Effector memory CD4-positive, alpha-beta T cell (primary cell): ENCODE measurements at places on chromosomes 13 and 19.

- H3K27ac ChIP-seq = no peak overlapping the region
- no peak for DNase-seq
- H3K4me1 ChIP-seq = no peaks in the 10 kb centered on the region
- H3K36me3 ChIP-seq = no peaks in the 10 kb centered on the region
These were observed 780.2 kb upstream of the SLITRK1 start for GRCh38 chr13:84662491-84662890.

DNA sequence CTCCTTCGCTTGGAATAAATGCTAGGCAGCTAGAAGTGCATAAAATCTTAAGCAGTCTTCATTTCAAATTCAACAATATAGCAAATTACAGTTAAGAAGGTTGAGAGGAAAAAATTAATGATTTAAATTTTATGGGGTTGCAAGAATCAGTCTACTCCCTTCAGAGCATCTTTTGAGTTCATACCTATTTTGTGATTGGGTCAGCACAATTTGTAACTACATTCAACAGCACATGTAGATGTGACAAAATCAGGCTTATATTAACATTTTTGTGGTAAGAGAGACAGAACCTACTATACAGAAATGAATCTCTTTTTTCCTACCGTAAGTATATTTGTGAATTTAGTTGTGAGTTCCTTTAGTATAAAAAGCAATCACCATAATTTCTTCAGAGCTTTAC, 520.6 kb upstream of the HTR2A start:
- no peak for DNase-seq
- H3K4me3 ChIP-seq = no peak overlapping the region
- no peaks in the 10 kb centered on the region for H3K4me1 ChIP-seq

GRCh38 chr13:113369881-113370280, 6.0 kb upstream of the GRTP1 start:
- no peak for DNase-seq
- peaks cover 6% of the 10 kb centered on the region for H3K27me3 ChIP-seq
- no peak overlapping the region for H3K4me3 ChIP-seq
- H3K4me1 ChIP-seq = no peaks in the 10 kb centered on the region

GRCh38 chr13:98983182-98983581, 5.3 kb upstream of the DOCK9 start:
- no peak overlapping the region for H3K27ac ChIP-seq
- H3K36me3 ChIP-seq = no peaks in the 10 kb centered on the region
- peaks cover 12% of the 10 kb centered on the region for H3K4me1 ChIP-seq
- no peak for DNase-seq
- no peaks in the 10 kb centered on the region for H3K27me3 ChIP-seq

GRCh38 chr13:20825477-20825875, 51.7 kb upstream of the EEF1AKMT1 start:
- H3K4me3 ChIP-seq = no peak overlapping the region
- H3K27me3 ChIP-seq = no peaks in the 10 kb centered on the region
- H3K36me3 ChIP-seq = peaks cover 6% of the 10 kb centered on the region
- no peak overlapping the region for H3K27ac ChIP-seq
- H3K4me1 ChIP-seq = no peaks in the 10 kb centered on the region

- no peak overlapping the region for H3K27ac ChIP-seq
- peaks cover 4% of the 10 kb centered on the region for H3K4me1 ChIP-seq
- peaks cover 60% of the 10 kb centered on the region for H3K36me3 ChIP-seq
- no peaks in the 10 kb centered on the region for H3K27me3 ChIP-seq
- no peak overlapping the region for H3K4me3 ChIP-seq
These were observed 4.6 kb downstream of the POP4 start for GRCh38 chr19:29610574-29611271.

DNA sequence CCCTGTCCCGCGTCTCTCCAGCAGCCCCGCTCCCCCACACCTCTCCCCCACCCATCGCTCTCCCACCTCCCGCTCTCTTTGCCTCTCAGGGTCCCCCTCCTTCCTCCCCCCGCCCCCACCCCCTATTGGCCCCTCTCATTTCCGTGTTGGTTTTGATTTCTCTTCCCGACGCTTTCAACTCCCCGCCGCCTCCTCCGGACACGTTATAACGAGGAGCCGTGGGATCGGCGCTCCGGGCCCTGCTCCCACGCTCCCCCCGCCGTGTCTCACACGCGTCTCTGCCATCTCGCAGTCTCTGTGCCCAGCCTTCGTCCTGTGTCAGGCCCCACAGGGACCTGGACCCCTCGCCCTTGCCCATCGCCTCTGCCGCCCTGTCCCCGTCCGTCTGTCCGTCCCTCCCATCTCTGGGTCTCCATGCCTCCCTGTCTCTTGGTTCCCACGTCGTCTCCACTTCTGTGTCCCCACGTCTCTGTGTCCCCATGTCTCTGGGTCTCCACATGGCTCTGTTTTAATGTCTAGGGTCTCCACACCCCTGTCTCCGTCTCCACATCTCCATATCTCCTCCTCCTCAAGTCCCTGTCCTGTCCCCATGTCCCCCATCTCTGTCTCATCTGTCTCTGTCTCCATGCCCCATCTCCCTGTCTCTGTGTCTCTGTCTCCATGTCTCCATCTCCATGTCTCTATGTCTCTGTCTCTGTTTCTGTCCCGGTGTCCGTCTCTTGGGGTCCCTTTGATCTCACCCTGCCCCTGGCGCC, 13.1 kb downstream of the ERFL start:
- peak overlapping the region; percentile 33 for H3K4me3 ChIP-seq
- H3K27ac ChIP-seq = no peak overlapping the region
- DNase-seq = no peak

- H3K36me3 ChIP-seq = no peaks in the 10 kb centered on the region
- no peaks in the 10 kb centered on the region for H3K4me1 ChIP-seq
- H3K27me3 ChIP-seq = no peaks in the 10 kb centered on the region
- no peak for DNase-seq
- H3K27ac ChIP-seq = no peak overlapping the region
These were observed 63.5 kb downstream of the TUBA3C start for GRCh38 chr13:19117913-19118739.

DNA sequence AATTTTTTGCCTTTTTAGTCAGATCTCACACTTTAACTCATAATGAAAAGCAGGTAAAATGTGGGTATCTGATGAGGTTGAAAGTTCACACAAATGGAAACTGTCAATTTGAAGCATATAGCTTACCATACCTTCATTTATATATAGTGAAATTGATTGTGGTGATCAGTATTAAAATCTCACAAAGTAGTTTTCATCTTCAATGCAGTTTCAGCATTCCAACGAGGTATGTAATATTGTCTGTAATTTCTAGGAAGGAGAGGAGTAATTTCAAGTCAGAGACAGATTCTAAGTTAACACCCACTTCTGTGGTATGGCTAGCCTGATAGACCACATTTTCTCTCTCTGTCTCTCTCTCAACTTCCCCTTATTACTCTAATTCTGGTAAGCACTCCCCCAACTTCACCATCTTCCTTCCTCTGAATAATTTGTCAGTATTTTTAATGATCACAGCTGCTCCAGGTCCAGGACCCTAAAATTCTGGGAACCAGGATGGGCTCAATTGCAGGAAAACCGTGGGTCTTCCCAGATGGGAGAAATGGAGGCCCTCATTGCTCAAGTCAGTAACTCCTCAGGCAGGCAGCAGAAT, 455.7 kb downstream of the FGF9 start:
- H3K4me1 ChIP-seq = no peaks in the 10 kb centered on the region
- DNase-seq = no peak
- no peaks in the 10 kb centered on the region for H3K36me3 ChIP-seq

DNA sequence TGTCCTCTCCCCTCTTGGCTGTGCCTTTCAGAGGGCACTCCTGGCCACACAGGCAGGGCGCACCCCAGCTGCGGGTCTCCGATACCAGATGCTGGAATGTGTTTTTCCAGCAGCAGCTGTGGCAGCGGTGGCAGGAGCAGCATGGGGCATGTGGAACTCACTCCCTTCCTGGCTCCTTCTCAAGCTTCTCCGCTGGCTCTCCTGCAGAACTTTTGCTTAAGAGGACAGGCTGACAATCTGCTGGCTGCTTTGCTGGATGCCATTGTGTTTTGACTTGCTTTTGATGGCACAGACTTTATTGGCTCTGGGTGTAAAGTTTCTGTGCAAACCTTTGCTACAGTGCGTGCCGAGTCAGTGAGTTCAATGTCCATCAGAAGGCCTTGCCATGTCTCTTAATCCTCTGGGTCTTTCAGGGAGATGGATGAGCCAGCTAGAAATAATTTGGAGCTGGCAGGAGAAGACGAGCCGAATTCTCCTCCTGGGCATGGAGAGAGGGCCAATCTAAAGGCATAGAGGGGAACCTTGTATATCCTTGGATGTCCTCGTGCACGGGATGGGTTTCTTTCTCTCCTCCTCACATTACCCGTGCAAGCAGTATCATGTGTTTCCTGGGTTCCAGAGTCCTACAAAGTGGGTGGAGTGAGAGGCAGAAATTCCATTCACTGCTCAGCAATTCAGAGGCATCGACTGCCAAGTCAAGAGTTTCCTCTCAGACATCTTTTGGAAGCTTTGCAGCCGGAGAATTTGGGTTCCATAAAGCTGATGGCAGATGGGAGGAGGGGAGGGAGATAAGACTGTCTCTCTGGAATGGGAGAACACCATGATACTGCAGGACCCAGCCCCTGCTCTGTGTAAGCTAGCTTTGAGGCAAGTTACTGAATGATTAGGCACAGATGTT, 231.2 kb downstream of the FGF9 start:
- H3K36me3 ChIP-seq = no peaks in the 10 kb centered on the region
- H3K27me3 ChIP-seq = no peaks in the 10 kb centered on the region
- H3K27ac ChIP-seq = no peak overlapping the region
- DNase-seq = no peak

DNA sequence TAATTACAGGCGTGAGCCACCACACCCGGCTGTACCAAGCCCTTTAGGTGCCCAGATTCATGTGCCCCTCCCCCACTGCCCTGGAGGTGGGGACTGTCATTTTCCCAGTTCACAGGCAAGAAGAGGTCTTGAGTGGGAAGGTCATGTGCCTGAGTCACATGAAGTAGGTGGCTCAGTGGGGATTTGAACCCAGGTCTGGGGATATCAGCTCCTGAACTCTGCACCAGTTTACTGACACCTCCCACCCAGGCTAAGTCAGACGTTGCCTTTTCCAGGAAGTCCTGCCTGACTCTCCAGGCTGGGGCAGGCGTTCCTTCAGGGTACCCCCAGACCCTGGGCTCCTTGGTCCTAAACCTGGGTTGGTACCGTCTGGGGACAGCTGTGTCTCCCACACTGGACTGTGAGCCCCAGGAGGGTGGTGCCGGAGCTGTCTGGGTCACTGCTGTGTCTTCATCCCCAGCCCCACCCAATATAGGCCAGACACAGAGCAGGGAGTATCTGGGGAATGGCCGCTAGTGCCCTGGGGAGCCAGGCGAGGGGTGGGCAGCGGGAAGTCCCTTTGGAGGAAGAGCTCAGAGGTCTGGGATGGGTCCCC, 8.6 kb downstream of the VASP start:
- H3K27ac ChIP-seq = peak overlapping the region; percentile 71
- H3K36me3 ChIP-seq = peaks cover 17% of the 10 kb centered on the region
- DNase-seq = no peak

DNA sequence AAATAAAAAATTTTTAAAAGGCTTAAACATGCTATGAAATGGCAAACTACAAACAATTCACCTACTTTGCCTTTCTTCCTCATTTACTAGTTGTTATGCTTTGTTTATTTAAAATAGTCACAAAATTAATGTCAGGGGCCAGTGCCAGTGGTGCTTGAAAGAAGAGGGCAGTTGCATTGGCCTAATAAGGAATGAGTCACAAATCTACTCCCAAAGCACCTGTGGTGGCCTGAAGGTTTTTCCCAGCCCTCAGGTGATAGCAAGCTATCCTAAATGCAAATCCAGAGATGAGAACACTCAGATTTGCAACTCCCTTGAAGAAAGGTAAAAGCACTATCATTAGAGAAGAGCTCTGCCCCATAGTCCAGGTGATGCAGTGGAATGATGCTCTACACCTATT, 103.6 kb downstream of the MBNL2 start:
- H3K36me3 ChIP-seq = no peaks in the 10 kb centered on the region
- H3K27me3 ChIP-seq = no peaks in the 10 kb centered on the region
- no peaks in the 10 kb centered on the region for H3K4me1 ChIP-seq
- DNase-seq = no peak

DNA sequence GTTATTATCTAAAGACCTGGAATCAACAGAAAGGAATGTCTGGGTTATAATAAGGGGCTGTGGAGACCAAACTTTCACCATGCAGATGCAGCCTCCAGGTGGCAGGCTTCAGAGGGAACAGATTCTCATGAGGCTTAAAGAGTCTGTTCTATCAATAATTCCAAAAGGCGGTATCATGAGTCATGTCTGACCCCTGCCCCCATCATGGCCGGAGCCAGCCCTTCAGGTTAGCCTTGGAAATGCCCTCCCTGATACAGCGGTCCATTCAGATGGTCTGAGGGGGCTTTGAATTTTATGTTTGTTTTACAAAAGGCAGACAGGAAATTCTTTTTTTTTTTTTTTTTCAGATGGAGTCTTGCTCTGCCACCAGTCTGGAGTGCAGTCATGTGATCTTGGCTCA, 21.7 kb upstream of the LAMP1 start:
- no peak overlapping the region for H3K27ac ChIP-seq
- H3K4me1 ChIP-seq = no peaks in the 10 kb centered on the region
- no peak for DNase-seq

GRCh38 chr19:36421749-36422481, 3.5 kb upstream of the ZFP82 start:
- DNase-seq = no peak
- peak overlapping the region; percentile 4 for H3K4me3 ChIP-seq
- no peak overlapping the region for H3K27ac ChIP-seq
- H3K27me3 ChIP-seq = no peaks in the 10 kb centered on the region
- H3K4me1 ChIP-seq = peaks cover 9% of the 10 kb centered on the region

DNA sequence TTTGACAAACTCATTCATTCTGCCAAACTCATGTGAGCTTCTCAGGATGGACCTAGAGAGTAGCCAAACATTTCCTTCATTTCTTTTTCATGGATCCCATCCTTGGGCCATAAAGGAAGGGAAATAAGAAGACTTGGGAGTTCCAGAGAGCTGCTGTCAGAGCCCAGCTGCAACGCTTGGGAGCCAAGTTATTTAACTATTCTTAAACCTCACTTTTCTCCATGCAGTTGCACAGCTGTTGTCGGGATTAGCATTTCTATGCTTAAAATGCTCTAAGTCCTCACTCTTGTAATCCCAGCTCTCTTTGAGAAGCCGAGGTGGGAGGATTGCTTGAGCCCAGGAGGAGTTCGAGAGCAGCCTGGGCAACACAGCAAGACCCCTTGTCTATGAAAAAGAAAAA, 11.7 kb upstream of the CASP14 start:
- H3K27ac ChIP-seq = no peak overlapping the region
- peaks cover 6% of the 10 kb centered on the region for H3K27me3 ChIP-seq
- no peaks in the 10 kb centered on the region for H3K36me3 ChIP-seq
- H3K4me3 ChIP-seq = no peak overlapping the region
- no peak for DNase-seq
- H3K4me1 ChIP-seq = no peaks in the 10 kb centered on the region

DNA sequence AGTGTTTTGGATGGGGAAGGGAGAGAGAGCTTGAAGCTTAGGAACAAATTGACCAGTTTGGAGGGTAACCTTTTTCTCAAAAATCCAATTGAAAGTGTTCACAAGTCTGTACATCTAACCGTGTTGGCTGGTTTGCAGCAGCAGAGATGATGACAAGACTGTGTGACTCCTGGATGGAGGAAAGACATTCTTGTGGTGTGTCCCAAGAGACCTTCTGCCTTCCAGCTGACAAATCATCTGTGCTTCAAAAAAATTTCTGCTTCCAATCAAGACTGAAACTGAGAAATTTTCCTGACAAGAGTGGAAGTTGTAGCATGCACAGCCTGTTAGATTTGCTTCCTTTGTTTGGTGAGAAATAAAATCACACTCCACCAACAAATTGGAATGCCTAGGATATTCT, 56.2 kb downstream of the LACC1 start:
- H3K27me3 ChIP-seq = no peaks in the 10 kb centered on the region
- no peaks in the 10 kb centered on the region for H3K4me1 ChIP-seq
- no peak for DNase-seq
- H3K36me3 ChIP-seq = no peaks in the 10 kb centered on the region
- no peak overlapping the region for H3K4me3 ChIP-seq
